ENCODE measurements at places on chromosomes 13 and 19.

GRCh38 chr13:98496479-98496791, 80.5 kb downstream of the STK24 start:
- no peak for DNase-seq

GRCh38 chr13:83794583-83794982, 87.7 kb downstream of the SLITRK1 start:
- no peak for DNase-seq

DNA sequence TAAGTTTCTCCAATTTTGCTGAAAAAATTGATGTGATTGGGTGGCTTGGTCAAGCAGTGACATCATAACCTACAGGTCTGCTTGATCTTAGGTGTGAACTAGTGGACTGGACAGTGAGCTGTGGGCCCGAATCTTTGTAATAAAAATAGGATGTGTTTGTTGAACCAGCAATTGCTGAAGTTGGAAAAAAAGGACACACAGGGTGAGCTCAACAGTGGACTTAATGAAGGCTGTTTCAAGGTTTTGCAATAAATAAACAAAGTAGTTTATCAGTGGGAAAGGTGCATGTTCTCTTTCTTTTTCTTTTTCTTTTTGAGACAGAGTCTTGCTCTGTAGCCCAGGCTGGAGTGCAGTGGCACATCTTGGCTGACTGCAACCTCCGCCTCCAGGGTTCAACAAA, 30.3 kb upstream of the ZNF726 start:
- DNase-seq, result no peak

- no peak for DNase-seq
Observed at GRCh38 chr13:109685203-109685602, 101.2 kb downstream of the IRS2 start.

- DNase-seq, result no peak
Observed at GRCh38 chr19:7428651-7429113, 60.2 kb downstream of the PEX11G start.

GRCh38 chr13:24984134-24984533, 111.8 kb upstream of the PABPC3 start:
- no peak for DNase-seq

GRCh38 chr19:42017040-42017439, 23.0 kb upstream of the ATP1A3 start:
- DNase-seq, result no peak

DNA sequence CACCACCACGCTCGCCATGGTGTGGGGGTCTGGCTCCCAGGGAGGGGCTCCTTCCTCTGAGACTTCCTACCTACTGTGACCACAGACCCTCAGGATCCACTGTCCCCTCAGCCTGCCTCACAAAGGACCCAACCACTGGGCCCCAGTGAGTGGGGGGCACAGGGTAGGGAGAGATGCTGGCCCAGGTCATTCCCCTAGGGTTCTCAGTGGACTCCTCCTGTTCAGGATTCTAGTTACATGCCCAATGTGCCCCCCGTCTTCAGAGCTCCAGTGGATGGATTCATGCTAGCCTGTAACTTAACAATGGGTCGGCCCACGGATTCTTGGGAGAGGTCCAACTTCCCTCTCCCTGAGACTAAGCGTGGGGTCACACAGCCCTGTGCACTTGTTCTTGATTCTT, at the start of gene TSKS:
TSKS (minus strand) TSS at position 77 of the 400 bp plus-strand sequence; CDS start at position 18, 59 bp downstream.
- DNase-seq, result no peak

DNA sequence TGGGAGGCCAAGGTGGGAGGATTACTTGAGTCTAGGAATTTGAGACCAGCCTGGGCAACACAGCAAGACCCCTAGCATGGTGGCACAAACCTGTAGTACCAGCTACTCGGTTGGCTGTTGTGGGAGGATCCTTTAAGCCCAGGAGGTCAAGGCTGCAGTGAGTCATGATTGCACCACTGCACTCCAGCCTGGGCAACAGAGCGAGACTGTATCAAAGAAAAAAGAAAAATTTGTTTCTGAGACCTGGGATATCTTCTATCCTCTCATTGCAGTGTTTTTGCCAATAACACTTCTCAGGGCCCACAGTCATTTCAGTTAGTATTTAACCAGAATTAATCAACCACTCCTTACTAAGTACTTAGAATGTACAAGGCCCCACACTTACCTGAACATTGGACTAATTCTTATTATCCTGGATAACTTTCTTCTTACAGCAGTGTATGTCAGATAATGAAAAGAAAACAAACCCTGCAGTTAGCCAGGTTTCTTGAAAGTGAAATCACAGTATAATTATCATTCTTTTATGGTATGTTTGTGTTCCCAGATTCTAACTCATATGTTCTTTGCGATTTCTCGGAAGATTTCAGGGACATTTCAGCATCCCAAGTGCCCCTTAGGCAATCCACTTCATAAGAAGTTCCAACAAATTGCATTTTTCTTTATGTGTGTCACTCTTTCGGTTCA, 75.6 kb upstream of the KLF5 start:
- DNase-seq, result no peak

DNA sequence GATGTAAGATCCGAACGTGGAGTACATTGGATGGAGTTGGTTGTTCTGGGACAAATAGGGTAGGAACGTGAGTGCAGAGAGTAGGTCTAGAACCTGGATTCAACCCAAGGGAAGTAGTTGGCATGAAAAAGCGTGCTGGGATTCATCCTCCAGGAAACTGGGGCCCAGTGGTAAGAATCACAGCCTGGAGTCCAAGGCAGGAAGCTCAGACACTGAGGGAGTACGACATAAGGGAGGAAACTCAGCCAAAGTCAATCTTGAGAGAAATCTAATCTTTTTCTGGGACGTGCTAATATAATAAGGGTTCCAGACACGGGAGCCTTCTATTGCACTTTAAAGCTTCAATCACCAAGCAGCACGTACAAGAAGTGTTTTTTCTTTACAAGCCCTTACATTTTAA, 46.4 kb downstream of the DLEU7 start:
- no peak for DNase-seq

DNA sequence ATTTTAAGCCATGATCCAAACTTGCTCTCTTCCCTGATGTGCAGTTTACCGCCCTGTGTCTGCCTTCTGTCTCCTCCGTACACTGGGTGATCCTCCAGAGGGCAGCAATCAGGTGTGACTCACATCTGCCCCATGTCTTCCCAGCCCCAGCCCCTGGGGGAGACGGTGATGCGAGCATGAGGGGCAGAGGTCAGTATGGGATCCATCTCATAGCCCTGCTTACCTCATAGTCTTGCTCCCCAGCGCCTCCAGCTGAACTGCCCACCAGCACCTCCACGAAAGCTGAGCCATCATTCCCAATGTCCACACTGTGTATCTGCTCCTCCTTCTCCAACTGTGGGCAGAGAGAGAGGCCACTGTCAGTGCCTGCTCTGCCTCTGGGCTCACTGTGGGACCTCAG, 14.6 kb downstream of the XRCC1 start:
- DNase-seq, result no peak

GRCh38 chr19:7981199-7981598, 24.2 kb downstream of the ELAVL1 start:
- no peak for DNase-seq

- DNase-seq, result no peak
Observed at GRCh38 chr19:7682175-7682855, 1.7 kb downstream of the TRAPPC5 start.

DNA sequence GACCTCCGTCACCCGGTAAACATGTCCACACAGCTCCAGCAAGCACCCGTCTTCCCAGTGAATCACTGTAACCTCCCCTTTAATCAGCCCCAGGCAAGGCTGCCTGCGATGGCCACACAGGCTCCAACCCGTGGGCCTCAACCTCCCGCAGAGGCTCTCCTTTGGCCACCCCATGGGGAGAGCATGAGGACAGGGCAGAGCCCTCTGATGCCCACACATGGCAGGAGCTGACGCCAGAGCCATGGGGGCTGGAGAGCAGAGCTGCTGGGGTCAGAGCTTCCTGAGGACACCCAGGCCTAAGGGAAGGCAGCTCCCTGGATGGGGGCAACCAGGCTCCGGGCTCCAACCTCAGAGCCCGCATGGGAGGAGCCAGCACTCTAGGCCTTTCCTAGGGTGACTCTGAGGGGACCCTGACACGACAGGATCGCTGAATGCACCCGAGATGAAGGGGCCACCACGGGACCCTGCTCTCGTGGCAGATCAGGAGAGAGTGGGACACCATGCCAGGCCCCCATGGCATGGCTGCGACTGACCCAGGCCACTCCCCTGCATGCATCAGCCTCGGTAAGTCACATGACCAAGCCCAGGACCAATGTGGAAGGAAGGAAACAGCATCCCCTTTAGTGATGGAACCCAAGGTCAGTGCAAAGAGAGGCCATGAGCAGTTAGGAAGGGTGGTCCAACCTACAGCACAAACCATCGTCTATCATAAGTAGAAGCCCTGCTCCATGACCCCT, 9.0 kb upstream of the CEACAM5 start:
- no peak for DNase-seq

- DNase-seq, result no peak
Observed at GRCh38 chr19:12293777-12294248, 870 bp downstream of the ZNF44 start.

DNA sequence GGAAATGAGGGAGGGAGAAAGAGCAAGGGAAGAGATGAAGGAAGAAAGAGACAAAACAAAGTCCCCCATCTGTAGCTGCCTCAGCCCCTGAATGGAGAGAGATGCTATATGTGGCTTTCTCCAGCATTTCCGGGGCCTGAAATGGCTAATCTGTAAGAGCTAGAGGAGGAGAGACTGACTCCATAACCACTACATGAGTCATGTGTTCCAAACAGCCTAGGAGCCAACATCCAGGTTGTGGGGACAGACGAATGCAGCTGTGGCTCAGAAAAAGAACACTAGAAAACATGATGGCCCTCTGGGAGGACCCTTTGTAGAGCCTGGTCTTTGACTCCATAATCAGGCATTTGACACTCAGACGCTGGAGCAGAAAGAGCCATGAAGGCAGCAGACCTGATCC, 292.0 kb upstream of the ZNF507 start:
- no peak for DNase-seq

GRCh38 chr13:95091755-95092154, 209.5 kb downstream of the ABCC4 start:
- no peak for DNase-seq

GRCh38 chr13:94261163-94261562, 218.3 kb downstream of the DCT start:
- DNase-seq, result no peak

DNA sequence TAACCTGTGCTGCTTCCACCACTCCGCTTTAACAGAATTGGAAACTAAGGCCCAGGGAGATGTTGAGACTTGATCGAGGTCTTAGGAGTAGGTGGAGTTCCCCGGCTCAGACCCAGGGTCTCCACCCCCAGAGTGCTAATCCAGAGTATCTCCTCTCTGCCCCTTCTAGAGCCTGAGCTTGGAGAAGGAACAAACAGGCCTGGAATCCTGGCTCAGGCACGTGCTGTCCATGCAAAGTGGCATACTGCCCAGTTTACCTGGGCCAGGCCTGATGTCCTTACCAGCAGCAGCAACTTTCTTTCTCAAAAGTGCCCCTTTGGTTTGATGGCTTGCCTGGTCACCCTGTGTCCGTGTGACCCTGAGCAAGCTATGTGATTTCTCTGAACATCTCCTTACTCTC, 3.7 kb downstream of the SYNGR4 start:
- DNase-seq, result no peak

- no peak for DNase-seq
Observed at GRCh38 chr19:45066921-45067661, 9.2 kb downstream of the ZNF296 start.

DNA sequence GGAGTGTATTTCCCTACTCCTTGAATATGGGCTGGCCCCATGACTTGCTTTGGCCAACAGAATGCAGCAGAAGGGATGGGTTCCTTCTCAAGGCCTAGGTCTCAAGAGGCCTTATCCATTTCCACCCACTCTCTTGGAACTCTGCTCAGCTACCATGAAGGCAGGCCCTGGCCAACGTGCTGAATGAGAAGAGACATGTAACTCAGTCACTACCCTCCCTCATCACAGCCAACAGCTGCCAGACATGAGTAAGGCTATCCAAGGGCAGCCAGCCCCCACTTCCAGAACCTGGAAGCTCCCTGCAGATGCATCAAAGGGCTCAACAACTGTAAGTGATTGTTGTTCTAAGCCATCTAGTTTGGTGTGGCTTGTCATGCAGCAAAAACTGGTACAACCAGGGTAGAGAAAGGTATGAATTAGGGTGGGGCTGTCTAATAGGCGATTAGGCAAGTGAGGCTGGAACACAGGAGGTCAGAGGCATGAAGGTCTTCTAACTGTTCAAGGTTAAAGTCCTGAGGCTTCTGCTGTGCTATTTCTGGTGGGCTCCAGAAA, 1.4 kb upstream of the RASL11A start:
- no peak for DNase-seq

DNA sequence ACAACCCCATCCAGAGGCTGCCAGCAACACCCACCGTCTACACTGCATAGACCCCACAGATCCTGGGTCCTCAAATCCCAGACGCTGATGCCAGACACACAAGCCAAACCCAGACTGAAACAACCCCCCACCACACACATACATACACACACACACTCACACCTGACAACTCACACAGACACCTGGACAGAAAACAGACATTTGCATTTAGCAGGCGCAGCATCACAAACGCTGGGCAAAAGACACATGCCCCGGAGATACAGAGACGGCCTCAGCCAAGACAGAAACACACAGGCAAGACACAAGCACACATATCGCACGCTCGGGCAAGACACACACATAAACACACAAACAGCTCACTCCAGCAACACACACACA, 1.3 kb downstream of the BBC3 start:
- DNase-seq, result no peak

DNA sequence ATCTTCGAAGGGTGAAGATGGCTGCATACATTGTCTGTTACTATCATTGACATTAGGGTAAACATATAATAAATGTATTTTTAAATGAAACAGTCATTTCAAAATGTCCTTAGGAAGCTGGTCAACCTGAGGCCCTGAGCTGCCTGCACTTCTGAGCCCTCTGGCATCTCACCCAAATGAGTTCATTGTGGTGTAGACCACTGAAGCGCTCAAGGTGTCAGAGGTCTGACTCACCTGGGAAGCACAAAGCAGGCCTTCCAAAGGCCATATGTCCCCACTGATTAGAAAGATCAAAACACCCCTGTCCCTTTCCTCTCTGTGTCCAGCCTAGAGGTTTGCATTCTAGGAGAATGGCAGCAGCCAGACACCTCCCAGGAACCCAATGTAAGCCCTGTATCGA, 59.6 kb downstream of the COL4A2 start:
- DNase-seq, result no peak

- no peak for DNase-seq
Observed at GRCh38 chr19:8302357-8302691, 5.8 kb downstream of the CD320 start.

GRCh38 chr13:30499338-30499737, 33.6 kb upstream of the HMGB1 start:
- no peak for DNase-seq

DNA sequence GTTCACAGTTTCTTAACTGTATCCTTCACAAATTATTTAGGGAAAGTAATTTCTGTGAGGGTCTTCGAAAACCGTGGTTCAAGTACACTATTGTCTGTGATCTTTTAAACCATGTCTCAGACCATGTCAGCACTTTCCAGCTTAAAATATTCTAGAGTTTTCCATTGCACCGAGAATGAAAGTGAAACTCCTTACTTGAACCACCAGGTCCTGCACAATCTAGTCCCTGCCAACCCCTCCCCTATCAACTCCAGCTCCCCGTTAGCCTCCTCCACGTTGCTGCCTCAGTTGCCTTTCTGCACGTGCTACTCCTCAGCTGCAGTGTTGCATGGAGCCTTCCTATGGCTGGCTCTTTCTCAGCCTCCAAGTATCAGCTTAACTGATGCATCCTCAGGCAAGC, 7.2 kb upstream of the STARD13 start:
- no peak for DNase-seq
